Esophagus muscularis mucosa (tissue), 4 donors: ENCODE measurements at places on chromosomes 12 and 14.

DNA sequence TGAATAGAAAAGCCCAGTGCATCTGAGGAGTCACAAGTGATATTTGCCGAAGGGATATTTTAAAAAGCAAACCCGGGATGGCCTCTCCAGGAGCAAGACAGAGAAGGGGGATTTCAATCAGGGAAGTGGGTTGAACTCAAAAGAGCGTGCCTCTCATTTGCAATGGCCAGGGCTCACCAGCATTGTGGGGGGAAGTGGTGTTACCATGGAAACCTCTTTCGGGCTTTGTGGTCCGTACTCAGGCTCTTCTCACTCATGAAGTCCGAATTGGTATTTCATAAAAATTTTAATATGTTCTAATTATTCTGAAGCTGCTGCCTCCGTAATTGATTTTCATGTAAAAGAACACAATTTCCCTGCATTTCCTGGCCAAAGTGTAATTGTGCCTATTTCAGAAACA lies 79.8 kb downstream of the SLC15A4 start:
- DNase-seq = no peak

DNA sequence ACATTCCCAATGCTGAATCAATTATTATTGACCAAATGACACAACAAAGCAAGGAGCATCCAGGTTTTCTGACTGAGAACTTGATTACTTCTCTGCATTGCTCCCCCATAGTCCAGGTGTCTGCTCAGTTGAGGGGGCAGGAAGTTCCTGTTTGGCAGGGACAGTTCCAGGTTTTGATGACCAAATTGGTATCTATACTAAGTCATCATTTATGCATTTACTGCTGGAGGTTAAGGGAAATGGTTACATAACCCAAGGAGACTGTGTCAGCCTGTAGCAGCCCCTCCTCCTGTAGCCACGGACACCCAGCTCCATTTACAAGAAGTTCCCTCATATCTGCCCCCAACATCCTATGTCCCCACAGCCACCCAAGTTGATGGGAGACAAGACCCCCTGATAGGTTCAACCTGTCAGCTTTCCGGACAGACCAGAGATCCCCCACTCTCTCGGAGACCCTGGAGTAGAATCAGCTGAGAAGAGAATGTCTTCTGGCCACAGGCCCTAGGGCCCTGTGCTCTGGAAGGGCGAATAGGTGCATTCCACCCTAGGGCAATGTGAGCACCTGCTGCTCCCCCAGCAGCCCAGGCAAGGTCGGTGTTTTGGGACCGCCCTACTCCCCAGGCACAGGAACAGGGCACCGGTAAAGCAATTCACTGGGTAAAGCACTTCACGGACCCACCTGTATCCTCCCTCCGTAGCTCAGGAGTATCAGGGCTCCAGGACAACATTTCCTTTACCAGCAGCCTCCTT lies 23.6 kb downstream of the IRF2BPL start:
- no peak for DNase-seq

DNA sequence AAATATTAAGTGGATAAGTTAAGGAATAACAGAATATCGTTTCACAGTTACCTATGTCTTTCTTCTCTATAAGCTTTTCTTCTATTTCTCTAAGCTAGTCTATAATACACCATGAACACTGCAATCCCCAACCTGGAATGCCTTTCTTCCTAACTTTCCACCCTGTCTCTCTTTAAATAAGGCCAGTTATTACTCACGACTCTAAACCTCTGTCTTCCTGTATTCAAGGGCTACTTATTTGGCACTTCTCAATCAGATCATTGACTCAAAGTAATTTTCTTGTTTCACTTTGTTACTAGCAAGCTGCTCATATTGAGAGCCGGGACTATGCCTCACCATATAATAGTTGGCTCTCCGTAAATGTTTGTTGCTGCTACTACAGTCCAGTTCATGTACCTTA lies 13.5 kb downstream of the FERMT2 start:
- no peak for DNase-seq

- DNase-seq = no peak
Measured at GRCh38 chr12:5458229-5459050, 26.5 kb downstream of the NTF3 start.

- no peak for DNase-seq
Measured at GRCh38 chr12:131103669-131104462, 150.2 kb downstream of the ADGRD1 start.
